Mesenteric fat pad (tissue), 1 donor: ENCODE measurements at places on chromosomes 6 and 20.

DNA sequence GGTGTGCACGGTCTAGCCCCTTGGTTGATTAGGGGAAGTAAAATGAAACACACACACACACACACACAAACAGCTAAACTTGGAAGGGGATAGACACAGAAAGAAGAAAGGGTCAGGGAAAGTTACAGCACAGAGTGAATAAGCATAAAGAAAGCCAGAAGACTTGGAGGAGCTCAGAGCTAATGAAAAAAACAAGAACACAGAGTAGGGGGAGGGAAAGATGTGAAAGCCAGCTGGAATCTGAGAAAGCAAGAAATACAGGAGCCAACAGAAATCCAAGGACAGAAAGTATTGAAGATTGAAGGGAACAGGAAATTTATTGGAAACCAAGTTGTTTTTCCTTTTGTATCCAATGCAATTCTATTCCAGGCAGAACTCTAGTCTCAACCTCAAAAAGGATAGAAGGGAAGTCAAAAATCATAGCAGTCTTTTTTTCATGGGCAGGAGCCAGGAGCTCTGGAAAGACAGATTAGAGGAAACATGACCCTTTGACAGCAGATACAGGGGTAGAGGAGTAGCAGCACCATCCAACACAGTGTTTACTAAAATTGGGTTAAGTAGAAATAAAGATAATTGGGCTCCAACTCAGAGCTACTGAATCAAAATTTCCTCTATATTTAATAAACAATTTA is 10.1 kb downstream of the HMGCLL1 start:
- DNase-seq, result no peak

DNA sequence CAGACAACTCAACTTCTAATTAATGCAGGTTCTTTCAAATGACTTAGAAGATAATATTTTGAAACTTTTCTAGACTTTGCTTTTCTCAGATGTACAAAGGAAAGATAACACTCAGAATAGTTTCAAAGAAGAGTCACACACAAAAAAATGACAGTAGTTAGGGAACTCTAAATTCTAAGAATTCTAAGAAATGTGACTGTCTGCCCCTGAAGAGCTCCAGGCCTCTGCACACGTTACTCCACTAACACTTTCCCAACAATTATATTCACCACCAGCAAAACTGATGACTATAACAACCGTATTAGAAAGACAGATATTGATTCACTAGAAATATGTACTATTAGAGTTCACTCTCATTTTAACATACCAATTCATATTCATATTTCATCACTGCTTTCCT is 133.3 kb upstream of the SMLR1 start:
- no peak for DNase-seq

- no peak for DNase-seq
These were observed 34.8 kb downstream of the ELOVL2 start for GRCh38 chr6:11009353-11009752.

DNA sequence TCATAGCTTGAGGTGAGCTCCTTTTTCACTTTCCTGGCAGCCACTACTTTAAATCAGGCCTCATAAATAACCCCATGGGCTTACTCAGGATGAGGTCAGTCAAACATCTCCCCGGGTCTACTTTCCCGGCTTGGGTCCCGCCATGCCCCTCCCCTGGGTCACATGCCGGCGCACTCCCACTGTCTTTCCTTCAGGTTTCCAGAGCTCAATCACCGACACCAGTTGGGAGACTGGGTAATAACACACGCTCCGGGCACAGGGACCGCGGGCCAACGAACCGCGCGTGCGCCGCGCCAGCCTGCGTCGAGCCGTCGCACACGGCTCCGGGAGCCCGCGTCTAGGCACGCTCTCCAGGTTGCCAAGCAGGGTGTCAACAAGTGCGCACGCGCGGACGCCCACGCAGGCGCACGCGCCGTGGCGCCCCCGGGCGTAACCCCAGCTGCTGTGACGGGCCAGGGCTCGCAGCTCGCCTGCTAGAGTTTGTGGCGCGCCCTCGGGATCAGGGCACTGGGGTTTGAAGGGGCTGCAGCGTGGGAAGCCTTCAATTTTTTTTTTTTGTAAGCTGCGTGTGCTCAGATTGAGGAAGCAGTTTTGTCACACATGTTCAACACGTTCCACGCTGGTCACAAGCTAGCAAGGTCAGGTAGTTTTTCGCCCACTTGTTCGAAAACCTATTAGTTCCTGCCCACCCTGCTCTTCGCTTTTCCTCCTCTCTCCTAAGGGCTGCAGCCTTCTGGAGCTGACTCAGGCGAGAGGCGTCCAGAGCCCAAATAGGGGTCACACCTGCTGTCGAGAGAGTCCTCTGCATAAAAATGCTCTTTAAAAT is 31.8 kb downstream of the TFAP2B start:
- no peak for DNase-seq

DNA sequence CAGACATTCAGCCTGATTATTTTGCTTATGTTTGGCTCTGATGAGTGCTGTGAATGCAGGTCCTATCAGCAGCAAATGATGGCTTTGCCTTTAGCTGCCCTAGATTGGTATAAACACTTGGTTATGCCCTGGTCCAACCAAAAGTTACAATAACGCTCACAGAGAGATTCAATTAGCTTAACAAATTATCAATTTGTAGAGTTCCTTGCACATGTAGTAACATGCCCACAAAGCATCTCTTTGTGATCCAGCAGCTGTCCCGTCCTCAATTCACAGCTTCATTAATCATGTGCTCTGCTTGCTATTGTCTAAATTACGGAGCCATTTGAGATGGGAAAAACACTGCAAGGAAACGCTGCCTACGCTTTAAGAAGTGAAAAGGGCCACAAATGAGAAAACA is 457.9 kb downstream of the HDGFL1 start:
- no peak for DNase-seq

DNA sequence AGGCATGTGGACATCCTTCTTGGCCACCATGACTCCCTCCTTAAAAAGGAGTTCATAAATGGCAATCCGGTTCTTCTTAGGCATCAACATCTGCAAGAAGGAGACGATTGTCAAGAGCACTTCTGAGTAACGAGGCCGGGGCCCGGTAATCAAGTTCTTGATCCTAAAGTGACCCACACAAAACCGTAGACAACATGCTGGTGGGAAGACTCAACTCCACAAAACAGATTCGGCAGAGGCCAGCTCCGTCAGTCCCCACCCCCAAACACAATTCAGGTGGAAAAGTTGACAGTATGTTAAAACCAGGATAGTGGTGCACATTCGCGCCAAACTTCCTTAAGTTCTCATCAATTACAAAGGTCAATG is 754 bp downstream of the RPS10 start:
- no peak for DNase-seq

- DNase-seq, result no peak
These were observed 57.0 kb downstream of the RNF144B start for GRCh38 chr6:18444111-18444510.

GRCh38 chr6:149855040-149855654 is 9.0 kb downstream of the LRP11 start:
- no peak for DNase-seq

- DNase-seq, result no peak
These were observed 3.4 kb downstream of the TXNDC5 start for GRCh38 chr6:7907159-7907558.
